Activated CD4-positive, CD25-positive, alpha-beta regulatory T cell (primary cell): ENCODE measurements at places on chromosomes 2 and 18.

GRCh38 chr2:199739413-199740110, 111.4 kb downstream of the FTCDNL1 start:
- DNase-seq = peak; percentile 58

DNA sequence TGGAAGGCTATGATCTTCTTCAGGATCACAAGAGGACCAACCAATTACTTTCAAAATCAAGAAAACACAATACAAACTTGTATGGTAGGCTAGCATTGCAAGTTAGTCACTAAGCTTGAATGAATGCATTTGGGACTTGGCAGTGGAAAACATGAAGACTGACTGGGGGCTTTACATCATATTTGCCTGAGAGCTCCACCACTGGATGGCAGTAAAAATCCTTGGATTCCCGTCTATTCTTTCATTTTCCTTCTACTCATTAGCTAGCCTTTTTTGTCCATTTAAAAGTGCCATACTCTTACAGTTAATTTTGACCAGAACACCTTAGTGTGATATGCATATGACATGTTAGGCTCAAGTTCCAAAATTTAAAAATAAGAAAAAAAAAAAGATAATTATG, 63.5 kb upstream of the RASGRP3 start:
- no peak for DNase-seq

DNA sequence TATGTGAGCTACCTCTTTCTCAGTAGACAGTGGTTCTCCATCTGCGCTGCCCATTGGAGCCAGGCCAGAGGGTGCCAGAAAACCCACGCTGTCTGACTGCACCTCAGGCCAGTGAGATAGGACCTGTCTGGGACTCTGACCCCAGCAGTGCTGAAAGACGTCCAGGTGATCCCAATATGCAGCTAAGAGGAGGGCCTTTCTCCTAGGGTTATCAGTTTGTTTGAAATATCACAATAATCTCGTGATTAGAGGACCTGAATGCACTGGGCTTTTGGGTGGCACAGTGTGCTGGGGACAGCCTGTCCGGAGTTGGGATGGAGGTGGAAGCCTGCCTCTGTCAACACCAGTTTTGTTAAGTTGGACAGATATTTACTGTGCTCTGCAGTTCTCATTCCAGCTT, 216.3 kb downstream of the LDLRAD4 start:
- DNase-seq = no peak

DNA sequence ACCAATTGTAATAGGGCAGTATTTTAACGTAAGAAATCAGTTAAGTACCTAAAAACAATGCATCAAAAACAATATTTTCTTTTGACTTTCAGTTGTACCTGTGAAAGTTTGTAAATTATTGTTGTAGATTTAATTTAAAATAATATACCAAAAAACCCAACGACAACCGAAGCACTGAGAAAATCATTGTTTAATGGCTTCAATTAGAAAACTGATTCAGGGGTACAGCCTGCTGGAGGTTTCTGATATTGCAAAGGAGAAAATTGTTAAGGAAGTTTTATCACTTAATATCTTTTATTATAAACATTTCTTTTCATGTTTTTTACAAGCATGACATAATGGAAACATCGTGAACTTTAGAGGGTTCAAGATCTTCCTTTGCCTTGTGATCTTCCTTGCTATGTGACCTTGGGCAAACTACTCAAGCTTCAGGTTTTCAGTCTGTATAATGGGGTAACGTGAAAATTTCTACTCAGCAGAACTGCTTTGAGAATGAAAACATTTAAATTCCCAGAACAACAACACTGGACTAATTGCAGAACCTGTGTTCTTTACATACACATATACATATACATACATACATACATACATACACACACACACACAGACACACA, 76.3 kb upstream of the GLS start:
- no peak for DNase-seq

DNA sequence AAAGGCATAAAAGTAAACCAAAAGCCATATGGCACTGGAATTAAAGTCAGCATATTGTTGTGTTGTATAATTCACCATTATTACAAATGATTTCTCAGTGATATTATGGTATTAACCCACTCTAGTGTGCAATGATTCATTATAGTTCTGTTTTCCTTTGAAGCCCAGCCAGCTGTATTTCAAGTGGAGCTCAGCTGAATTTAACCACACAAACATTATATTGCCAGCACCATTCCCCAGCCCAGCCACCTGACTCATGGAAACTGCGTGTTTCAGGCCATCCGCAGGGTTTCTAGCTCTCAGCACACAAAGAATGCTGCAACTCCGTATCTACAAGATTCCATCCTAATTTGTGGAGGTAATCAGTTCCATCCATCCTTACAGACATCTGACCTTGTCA, 166.8 kb upstream of the CHAC2 start:
- DNase-seq = no peak
